ENCODE measurements at places on chromosomes 7 and 10.

DNA sequence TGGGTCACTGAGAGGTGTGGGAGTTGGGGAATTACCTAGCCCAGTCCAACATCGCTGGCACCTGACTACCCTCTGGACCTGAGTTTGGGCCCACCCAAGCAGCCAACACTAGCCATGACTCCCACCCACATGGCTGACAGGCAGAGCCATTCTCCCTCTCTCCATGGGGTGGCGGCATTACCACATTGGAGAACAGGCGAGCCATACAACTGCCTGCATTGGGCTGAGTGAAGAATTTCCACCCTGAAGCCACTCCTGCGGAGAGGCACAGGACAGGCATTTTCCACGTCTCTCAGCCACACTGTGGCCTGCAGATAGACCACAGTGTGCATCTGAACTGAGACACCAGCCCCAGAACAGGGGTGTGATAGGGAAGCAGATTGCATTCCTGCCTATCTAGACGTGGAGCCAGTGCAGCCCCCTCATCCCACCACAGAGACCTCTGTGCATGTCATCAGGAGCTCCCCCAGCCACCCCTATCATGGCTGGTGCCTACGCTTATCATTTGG is 58.2 kb upstream of the ANTXRL start:
- peak; percentile 76 for DNase-seq

DNA sequence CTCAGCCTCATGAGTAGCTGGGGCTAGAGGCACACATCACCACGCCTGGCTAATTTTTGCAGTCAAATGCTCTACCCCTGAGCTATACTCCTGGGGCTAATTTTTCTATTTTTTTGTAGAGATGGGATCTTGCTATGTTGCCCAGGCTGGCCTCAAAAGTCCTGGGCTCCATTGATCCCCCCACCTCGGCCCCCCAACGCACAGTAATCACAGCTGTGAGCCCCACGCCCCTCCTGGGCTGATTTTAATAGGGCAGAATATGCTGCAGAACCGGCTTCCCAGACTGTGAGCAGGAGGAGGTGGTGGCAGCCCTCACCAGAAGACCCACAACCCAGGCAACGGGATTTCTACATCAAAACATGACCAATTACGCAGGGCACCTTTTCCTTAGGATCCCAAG is 15.2 kb downstream of the BRAT1 start:
- no peak for DNase-seq

GRCh38 chr7:140841166-140841715 is 83.5 kb downstream of the BRAF start:
- DNase-seq = no peak

DNA sequence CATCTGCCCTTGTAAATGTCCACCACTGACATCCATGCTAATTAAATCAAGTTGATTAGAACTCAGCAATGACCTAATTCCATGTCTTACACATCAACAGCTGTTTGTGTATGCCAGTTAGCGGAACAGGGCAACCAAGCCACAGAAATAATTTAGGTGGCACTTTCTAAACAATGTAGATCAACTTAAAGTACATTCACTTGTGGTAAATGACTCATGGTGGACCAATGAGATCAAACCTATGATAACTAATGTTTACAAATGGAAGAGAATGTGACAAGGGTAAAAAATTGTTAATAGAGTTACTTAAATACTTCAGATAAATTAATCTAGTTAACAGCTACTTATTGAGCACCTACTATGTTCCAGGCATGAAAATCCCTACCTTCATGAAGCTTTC is 63.1 kb upstream of the ICA1 start:
- DNase-seq = no peak

DNA sequence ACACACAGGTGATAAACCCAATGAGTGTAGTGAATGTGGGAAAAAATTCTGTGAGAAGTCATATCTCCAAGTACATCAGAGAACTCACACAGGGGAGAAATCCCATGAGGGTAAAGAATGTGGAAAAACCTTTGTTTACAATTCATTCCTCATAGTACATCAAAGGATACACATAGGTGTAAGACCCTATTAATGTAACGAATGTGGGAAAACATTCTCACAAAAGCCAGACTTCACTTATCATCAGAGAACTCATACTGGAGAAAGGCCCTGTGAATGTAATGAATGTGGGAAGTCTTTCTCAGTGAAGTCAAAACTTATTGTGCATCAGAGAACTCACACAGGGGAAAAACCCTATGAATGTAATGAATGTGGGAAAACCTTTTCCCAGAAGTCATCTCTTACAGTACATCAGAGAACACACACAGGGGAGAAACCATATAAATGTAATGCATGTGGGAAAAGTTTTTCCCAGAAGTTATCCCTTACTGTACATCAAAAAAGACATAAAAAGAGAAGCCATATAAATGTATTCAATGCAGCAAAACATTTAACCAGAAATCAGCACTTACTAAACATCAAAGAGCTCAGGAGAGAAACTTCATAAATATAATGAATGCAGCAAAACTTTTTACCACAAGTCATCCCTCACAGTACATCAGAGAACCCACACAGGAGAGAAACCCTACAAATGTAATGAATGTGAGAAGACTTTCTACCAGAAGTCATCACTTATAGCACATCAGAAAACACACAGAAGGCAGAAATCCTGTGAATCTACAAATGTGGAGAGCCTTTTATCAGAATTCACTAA is 49.8 kb downstream of the ZNF239 start:
- no peak for DNase-seq

DNA sequence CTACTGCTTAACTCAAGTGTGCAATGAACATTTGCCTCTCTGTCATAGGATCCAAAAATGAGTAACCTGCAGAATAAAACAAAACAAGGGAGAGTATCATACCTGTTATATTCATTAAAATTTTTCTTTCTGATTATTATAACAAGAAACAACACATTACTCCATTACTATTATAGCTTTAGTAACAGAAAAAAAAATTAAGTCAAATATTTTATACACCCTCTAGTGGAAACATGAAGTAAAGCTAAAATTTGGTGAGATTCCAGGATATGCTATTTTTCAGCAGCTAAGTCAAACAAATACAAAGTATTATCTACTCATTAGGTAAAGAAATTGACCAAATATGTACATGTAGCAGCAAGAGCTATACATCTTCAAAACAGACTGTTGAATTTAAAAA is 56.3 kb downstream of the PDZD8 start:
- no peak for DNase-seq

GRCh38 chr7:29300649-29301048 is 106.1 kb downstream of the CHN2 start:
- no peak for DNase-seq

- no peak for DNase-seq
Measured at GRCh38 chr10:64173826-64174225, 652.6 kb downstream of the REEP3 start.

DNA sequence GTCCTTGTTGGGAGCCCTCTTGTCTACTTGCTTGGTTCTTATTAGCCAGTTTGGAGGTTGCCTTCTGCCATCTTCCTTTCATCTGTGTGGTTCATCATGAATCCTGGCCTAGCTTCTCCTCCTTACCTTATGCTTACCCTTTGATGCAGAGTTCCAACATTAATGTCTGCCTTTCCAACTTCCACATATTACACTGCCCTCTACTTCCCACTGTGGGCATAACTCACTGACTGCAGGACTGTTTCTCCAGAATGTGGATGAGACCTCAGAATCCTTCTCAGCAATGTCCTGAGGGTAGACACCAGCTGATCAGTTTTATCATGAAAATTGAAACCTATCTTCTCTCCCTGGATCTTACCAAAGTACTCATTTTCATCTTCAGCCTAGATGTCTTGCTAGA is 491.0 kb downstream of the LRMDA start:
- DNase-seq = no peak

DNA sequence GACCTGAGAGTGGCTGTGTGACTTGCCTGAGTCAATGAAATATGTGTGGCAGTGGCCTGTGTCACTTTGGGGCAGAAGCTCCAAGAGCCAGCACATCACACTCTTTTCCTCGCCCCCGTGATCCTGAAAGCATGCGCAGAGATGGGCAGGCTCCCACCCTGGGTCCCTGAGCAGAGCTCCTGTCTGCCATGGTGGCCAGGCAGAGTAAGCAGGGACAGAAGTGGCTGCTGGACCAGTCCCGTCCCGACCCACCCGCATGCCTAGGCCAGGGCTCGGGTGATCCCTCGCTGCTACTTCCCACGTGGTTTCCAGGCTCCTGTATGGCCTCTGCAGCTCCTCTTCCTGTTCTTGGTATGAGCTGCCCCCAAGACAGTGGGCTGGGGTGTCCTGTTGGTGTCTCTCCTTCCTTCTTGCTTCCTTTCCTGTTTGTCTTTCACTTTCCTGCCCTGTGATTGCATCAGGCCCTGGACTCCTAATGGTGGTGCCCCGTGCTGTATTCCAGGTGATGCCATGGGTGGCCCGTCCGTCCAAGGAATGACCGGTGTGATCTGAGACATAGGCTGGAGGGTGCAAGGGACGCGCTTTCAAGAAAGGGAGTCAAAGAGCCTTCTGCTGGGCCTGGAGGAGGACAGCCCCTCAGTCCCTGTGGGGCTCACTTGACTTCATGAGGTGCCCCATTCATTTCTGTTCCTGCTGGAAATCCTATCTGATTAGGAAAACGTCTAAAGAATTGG is 71.4 kb upstream of the SHH start:
- no peak for DNase-seq

GRCh38 chr10:90461437-90462155 is 396.2 kb downstream of the HTR7 start:
- DNase-seq = no peak
